ENCODE measurements at places on chromosomes 1 and 21.

- H3K27ac ChIP-seq = no peak overlapping the region
- H3K4me3 ChIP-seq = no peak overlapping the region
- no peaks in the 10 kb centered on the region for H3K27me3 ChIP-seq
- H3K36me3 ChIP-seq = no peaks in the 10 kb centered on the region
- no peaks in the 10 kb centered on the region for H3K4me1 ChIP-seq
These were observed 147.7 kb downstream of the CDC42BPA start for GRCh38 chr1:227170361-227171166.

- no peak overlapping the region for H3K27ac ChIP-seq
- H3K4me3 ChIP-seq = no peak overlapping the region
- DNase-seq = no peak
- H3K4me1 ChIP-seq = peaks cover 20% of the 10 kb centered on the region
- no peaks in the 10 kb centered on the region for H3K36me3 ChIP-seq
- peaks cover 15% of the 10 kb centered on the region for H3K27me3 ChIP-seq
These were observed 11.3 kb downstream of the SLC30A2 start for GRCh38 chr1:26034504-26035202.

GRCh38 chr1:78171736-78172590 lies 126.2 kb downstream of the GIPC2 start:
- H3K27me3 ChIP-seq = no peaks in the 10 kb centered on the region
- H3K4me3 ChIP-seq = no peak overlapping the region
- no peak overlapping the region for H3K27ac ChIP-seq
- no peaks in the 10 kb centered on the region for H3K4me1 ChIP-seq

DNA sequence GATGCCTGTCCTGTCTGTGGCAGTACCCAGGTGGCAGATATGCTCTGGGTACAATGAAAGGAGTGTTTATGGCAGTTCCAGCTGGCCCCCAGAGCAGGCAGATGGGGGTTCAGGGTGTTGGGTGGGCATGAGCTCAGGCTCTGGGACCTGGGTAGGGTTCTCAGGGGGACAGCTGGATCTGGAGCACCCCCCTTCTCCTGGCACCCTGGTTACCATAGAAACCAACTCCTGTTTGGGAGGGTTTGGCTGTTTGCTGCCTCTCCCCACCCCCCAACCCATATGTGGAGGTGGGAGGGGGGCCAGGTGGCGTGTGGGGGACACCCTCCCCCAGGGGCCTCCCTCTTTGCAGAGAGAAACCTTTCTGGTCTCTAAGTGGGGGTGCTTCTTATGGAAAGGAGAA lies 7.1 kb downstream of the FOXO6 start:
- no peak overlapping the region for H3K4me3 ChIP-seq
- H3K4me1 ChIP-seq = peaks cover 30% of the 10 kb centered on the region
- H3K27ac ChIP-seq = no peak overlapping the region

- DNase-seq = no peak
- no peaks in the 10 kb centered on the region for H3K27me3 ChIP-seq
- H3K4me3 ChIP-seq = no peak overlapping the region
- H3K36me3 ChIP-seq = no peaks in the 10 kb centered on the region
These were observed 282.3 kb downstream of the TTLL7 start for GRCh38 chr1:83716641-83717040.

GRCh38 chr1:205510308-205510950 lies 6.0 kb downstream of the CDK18 start:
- no peak for DNase-seq
- no peaks in the 10 kb centered on the region for H3K4me1 ChIP-seq
- H3K4me3 ChIP-seq = no peak overlapping the region
- no peaks in the 10 kb centered on the region for H3K36me3 ChIP-seq

DNA sequence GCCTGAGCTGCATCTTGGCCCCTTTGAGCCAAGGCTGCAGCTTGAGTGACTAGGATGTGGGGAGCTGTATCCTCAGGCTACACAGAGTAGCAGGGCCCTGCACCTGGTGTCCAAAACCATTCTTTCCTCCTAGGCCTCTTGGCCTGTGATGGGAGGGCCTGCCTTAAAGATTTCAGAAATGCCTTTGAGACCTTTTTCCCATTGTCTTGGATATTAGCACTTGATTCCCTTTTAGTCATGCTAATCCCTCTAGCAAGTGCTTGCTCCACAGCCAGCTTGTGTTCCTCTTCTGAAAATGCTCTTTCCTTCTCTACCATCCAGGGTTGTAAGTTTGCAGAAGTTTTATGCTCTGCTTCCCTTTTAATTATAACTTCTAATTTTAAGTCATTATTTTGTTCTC lies 21.7 kb upstream of the KIRREL1 start:
- no peak overlapping the region for H3K27ac ChIP-seq
- no peaks in the 10 kb centered on the region for H3K27me3 ChIP-seq
- no peaks in the 10 kb centered on the region for H3K4me1 ChIP-seq
- DNase-seq = no peak

GRCh38 chr1:79215311-79215710 lies 208.8 kb upstream of the ADGRL4 start:
- H3K4me3 ChIP-seq = no peak overlapping the region
- no peaks in the 10 kb centered on the region for H3K36me3 ChIP-seq
- H3K27ac ChIP-seq = no peak overlapping the region
- H3K27me3 ChIP-seq = no peaks in the 10 kb centered on the region

DNA sequence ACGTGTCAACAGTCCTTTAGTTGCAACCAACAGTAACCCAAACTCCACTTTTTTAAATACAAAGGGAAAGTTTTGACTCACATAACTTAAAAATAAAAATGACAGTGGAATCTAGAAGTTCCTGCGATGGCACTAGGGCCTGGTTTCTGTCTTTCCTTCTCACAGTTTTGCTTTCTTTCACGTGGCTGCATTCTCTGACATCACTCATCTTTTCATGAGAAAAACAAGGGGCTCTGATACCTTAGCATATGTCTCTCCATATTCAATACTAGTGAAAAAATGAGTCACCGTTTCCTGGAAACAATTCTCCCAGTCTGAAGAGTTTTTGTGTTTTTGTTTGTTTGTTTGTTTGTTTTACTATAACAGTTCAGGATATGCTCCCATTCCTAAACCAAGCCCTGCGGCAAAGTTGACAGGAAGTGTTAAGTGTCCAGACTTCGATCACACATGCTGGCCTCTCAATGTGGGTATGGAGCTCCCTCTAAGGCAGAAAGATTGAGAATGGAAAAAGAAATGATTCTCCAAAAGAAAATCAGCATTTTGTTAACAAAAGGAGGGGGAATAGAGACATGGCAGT lies 483.3 kb downstream of the TTLL7 start:
- H3K4me1 ChIP-seq = no peaks in the 10 kb centered on the region
- no peak overlapping the region for H3K27ac ChIP-seq
- H3K27me3 ChIP-seq = no peaks in the 10 kb centered on the region
- H3K36me3 ChIP-seq = no peaks in the 10 kb centered on the region
- H3K4me3 ChIP-seq = no peak overlapping the region
- DNase-seq = no peak

DNA sequence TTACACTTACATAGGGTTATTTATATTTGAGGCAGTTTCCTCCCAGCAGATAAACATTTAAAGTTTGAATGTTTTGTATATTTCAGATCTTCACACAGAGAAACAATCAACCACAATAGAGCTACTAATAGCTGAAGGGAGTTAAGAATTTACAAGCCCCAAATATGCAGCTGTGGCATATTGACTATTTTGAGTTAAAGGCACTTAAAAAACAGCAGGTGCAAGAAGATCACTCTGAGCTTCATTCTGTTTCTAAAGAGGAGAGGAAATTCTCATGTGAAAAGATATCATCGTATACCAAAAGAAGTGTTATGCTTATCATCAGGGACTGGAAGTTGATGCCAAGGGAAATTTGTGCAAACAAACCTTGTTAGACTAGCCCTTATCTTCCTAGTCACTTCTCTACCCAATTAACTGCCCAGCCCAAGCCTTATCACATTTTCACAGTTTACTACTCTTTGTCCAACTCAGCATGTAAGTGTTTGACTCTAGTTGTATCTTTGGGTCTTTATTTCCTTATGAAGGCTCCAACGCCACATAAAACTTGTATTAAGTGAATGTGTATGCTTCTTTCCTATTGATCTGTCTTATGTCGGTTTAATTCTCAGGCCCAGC lies 66.3 kb upstream of the COG2 start:
- H3K27me3 ChIP-seq = no peaks in the 10 kb centered on the region
- DNase-seq = no peak
- H3K4me3 ChIP-seq = no peak overlapping the region
- H3K27ac ChIP-seq = no peak overlapping the region

GRCh38 chr1:221981461-221981860 lies 239.6 kb upstream of the DUSP10 start:
- no peak overlapping the region for H3K4me3 ChIP-seq
- H3K27ac ChIP-seq = no peak overlapping the region
- no peak for DNase-seq
- H3K27me3 ChIP-seq = no peaks in the 10 kb centered on the region
- H3K4me1 ChIP-seq = no peaks in the 10 kb centered on the region

DNA sequence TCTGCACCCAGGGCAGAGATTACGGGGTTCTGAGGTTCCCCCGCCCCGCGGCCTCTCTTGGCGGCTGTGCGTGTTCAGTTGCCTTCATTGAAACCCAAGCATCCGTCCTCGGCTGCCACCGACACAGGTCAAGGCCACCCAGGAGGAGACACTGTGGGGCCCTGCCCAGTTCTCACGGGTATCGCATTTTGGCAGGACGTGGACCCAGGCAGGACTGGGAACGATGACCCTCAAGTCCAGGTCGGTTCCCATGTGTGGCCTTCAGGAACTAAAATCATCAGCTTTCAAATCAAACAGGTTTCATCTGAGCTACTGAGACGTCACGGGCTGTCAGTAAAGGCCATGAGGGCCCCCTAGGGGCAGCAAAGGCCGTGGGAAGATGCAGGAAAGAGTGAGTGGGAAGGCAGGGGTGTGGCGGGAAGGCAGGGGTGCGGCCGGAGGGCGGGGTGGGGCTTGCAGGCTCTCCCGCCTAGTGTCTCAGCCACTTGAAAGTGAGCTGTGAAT lies 7.0 kb upstream of the C1orf174 start:
- H3K36me3 ChIP-seq = no peaks in the 10 kb centered on the region
- no peak overlapping the region for H3K27ac ChIP-seq
- peaks cover 7% of the 10 kb centered on the region for H3K27me3 ChIP-seq
- peak; percentile 57 for DNase-seq
- H3K4me3 ChIP-seq = no peak overlapping the region

GRCh38 chr1:1776672-1777582 lies 1.3 kb downstream of the NADK start:
- peaks cover 16% of the 10 kb centered on the region for H3K4me1 ChIP-seq
- no peak overlapping the region for H3K27ac ChIP-seq
- H3K27me3 ChIP-seq = no peaks in the 10 kb centered on the region
- no peak overlapping the region for H3K4me3 ChIP-seq
- H3K36me3 ChIP-seq = peaks cover 8% of the 10 kb centered on the region
- DNase-seq = no peak

GRCh38 chr1:41860214-41860613 lies 58.5 kb downstream of the HIVEP3 start:
- no peaks in the 10 kb centered on the region for H3K27me3 ChIP-seq
- H3K27ac ChIP-seq = no peak overlapping the region
- H3K4me3 ChIP-seq = no peak overlapping the region
- peaks cover 22% of the 10 kb centered on the region for H3K4me1 ChIP-seq
- no peaks in the 10 kb centered on the region for H3K36me3 ChIP-seq

DNA sequence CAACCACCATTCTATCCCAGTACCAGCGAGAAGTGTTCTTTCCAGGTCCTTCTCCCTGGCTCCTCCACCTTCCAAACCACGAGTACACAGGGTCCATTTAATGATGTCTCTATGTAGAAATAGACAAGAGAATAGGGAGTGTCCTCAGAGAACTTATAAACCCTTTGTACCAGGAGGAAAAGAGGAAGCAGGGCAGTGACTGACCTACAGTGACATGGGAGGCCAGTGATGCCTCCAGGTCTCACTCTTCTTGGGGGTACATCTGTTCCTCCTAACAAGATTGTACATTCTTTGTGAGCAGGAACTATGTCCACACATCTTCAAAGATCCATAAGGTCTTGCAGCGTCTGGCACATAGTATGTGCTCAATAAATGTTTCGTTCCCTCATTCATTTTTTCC lies 18.7 kb upstream of the FMOD start:
- no peak overlapping the region for H3K4me3 ChIP-seq
- H3K27me3 ChIP-seq = no peaks in the 10 kb centered on the region
- DNase-seq = no peak
- no peaks in the 10 kb centered on the region for H3K36me3 ChIP-seq
- no peak overlapping the region for H3K27ac ChIP-seq

GRCh38 chr21:46425571-46425970 lies 33.1 kb upstream of the DIP2A start:
- H3K4me1 ChIP-seq = peaks cover 8% of the 10 kb centered on the region
- DNase-seq = no peak
- H3K4me3 ChIP-seq = no peak overlapping the region
- H3K36me3 ChIP-seq = peaks cover 2% of the 10 kb centered on the region

- no peak overlapping the region for H3K27ac ChIP-seq
- no peaks in the 10 kb centered on the region for H3K27me3 ChIP-seq
- no peaks in the 10 kb centered on the region for H3K36me3 ChIP-seq
- peaks cover 21% of the 10 kb centered on the region for H3K4me1 ChIP-seq
These were observed 31.5 kb downstream of the PHC2 start for GRCh38 chr1:33399375-33399774.

DNA sequence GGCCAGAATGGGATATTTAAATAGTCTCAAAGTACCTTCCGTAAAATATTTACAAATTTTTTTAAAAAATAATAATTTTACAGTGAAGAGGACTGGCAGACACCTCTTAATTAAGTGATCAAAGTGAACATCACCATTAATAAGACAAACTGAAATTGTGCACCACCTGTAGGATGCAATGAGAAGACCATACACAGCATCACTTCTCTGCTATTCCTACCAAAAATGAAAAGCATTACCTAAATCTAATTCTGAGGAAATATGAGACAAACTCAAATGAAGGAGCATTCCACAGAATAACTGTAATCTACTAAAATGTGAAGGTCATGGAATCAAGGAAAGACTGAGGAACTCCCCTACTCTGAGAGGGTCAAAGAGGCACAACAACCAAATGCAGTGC lies 68.2 kb upstream of the PRDX6 start:
- no peak overlapping the region for H3K4me3 ChIP-seq
- H3K27ac ChIP-seq = no peak overlapping the region
- peaks cover 60% of the 10 kb centered on the region for H3K4me1 ChIP-seq

DNA sequence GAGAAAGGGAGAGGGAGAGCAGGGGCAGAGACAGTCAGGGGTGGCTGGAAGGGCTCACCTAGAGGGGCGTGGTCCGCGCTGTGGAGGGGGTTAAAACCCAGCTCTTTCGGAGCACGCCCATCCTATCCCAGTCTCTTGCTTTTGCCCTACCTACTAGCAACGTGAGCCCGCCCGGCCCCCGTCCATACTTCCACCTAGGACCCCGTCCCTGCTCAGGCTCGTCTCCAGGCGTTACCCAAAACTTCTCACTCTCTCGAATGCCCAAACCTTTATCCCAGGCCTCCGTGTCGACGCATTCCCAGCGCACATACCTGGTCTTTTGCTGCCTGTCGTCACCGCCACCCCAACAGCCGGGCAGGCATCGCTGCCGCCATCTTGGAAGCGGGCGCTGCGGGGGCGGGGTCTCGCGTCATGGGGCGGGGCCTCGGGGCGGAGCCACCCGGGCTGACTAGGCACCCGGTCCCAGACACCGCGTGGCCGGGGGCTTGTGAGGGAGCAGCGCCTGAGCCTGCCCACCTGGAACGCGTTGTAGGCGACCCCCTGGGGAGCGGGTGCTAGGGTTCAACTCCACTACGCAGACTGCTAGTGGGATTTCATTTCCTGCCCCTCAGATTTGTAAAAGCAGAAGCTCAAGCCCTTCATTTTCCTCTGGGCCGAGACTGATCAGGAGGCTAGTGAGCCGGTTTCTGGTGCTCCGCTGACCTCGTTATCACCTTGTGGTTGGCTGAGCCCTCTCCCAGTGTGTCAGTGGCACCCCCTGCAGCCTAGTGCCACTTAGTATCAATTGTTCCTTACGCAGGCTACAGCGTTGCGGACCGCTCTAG lies at the start of gene B4GALT3:
Gene B4GALT3, minus strand, starts transcription at position 396 of the 824 bp plus-strand sequence. CDS start 1,447 bp downstream, outside the sequence.
- H3K27ac ChIP-seq = peak within 1 kb of the TSS; percentile 86
- peaks cover 29% of the 10 kb centered on the region for H3K36me3 ChIP-seq
- peaks cover 32% of the 10 kb centered on the region for H3K4me1 ChIP-seq
- DNase-seq = peak; percentile 83
